Activated CD8-positive, alpha-beta memory T cell treated with anti-CD3 and anti-CD28 coated beads, Interleukin-2, amount 50 U/mL, for 48 hours (primary cell): ENCODE measurements at places on chromosomes 13 and 19.

- no peak for DNase-seq
These were observed 409.7 kb downstream of the HS6ST3 start for GRCh38 chr13:96499656-96500055.

DNA sequence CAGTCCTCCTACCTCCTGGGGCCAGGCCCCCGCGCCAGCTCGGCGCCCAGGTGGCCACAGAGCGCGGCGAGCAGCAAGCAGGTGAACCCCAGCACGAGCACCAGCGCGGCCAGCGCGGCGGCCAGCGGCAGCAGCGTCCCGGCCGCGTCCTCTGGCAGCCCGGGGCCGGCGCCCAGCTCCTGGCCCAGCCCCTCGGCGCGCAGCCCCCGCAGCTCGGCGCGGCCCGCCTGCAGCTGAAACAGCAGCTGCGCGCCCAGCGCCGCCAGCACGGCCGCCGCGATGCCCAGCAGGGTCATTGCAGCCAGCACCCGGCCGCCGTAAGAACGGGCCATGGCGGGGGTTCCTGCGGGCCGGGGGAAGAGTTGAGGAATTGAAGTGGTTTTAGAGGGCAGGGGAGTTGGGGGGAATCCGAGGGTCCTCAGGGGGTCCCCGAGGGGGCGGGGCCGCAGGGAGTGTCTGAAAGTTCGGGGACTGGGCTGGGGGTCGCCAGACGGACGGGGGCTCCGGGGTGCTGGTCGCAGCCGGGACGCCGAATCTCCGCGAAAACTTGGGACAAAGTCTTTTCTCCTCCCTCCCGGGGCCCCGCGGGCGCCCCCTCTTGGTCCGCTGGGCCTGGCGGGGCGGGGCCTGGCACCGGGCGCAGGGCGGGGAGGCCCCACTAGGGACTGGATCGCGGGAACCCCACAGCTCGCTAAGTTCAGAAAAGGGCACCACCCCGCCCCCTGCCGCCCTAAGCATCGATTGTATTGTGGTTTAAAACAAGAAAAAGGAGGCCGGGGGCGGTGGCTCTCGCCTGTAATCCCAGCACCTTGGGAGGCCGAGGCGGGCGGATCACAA lies at the start of gene TMEM221:
TSS of gene TMEM221 (minus strand) at position 538 of the 837 bp plus-strand sequence. CDS start at position 332, 206 bp downstream.
- peak; percentile 80 for DNase-seq

DNA sequence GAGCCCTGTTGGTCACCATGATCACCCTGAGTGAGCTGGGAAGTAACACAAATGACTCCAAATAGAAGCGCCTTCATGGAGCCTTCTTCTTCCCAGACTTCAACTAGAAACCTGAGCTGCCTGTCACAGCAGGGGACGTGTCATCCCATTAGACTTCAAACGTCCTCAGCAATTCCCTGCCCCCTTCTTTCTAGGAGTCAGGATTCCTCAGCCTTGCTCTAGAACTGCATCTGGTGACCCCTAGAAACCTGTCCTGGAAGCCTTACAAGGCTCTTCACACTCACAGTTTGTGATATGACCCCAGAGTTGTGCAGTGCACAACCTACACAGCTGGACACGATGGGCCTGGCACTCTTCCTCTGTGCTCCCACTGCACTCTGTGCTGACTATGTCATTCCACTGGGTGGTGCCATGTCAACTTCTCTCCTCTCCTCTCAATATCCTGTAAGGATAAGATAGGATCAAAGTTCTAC lies 23.6 kb upstream of the TTYH1 start:
- DNase-seq: no peak

GRCh38 chr13:46698910-46699460 lies 98.0 kb downstream of the ESD start:
- no peak for DNase-seq

DNA sequence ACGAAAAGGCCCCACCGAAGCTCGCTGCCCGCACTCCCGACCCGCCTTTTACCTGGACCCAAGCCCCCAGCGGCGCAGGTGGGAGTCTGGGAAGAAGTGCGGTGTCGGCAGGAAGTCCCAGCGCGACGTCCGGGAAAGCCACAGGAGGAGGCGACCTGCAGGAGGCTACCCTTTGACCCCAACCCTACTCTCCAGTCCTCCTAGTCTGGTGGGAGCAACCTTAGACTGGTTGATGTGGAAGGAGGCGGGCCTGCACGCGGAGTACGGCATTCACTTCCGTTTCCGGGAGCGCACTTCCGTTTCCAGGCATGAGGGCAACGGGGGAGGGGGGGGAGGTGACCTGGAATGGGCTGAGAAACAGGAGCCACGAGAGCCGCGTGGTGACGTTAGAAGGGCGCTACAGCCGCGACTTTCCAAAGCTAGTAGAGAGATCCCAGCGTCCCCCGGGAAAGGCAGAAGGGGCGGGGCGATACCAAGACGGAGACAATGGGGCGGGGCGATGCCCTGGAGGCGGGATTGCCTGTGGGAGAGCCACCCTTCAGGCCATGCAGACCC lies 28.5 kb downstream of the ZNF266 start:
- DNase-seq: peak; percentile 74

DNA sequence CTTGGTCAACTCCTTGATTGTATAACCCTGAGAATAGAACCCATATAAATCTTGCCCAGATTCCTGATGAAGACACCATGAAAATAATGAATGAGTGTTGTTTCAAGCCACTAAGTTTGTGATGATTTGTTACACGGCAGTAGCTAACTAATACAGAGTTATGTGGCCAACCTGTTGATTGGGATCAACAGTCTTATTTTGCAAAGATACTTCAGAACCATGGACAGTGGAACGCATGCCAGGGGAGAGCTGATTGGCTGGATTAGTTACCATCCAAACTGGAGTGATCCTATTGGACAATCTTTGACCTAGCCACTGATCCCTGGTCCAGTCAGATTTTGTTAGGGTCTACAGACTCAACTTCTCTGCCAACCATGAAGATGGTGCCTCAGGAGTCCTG lies 26.6 kb downstream of the CD70 start:
- no peak for DNase-seq

DNA sequence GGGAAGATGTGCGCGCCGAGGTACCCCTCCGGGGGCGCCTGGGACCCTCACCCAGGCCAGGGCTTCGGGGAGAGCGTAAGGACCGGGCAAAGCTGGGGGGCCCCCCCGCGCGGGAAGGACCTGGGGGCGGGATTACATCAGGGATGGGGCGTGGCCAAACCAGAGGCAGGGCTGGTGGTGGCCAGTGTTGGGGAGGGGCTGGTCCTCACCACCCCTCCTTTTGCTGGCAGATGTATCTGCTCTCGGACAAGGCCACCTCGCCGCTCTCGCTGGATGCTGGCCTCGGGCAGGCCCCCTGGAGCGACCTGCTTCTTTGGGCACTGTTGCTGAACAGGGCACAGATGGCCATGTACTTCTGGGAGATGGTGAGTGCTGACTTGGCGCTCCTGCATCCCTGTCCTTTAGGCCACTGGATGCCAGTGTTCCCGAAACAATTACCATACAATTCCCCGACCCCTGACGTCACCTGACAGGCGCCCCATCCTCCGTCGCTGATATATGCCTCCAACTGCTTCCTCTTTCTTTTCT lies 25.3 kb downstream of the TRPM4 start:
- DNase-seq: no peak

GRCh38 chr19:4541114-4541805 lies 1.4 kb upstream of the LRG1 start:
- DNase-seq: no peak

- no peak for DNase-seq
These were observed 6.1 kb downstream of the THOP1 start for GRCh38 chr19:2791440-2791839.

GRCh38 chr19:4456476-4456842 lies 1.1 kb downstream of the UBXN6 start:
- peak; percentile 57 for DNase-seq
